ENCODE measurements at places on chromosomes 3 and 15. TPM values are rescaled to one million over a fixed set of nuclear protein-coding genes. Genes with fewer than 3 reads are reported as not detected.

The FBXO40 gene
- not detected for total RNA-seq

The XYLB gene
- 1.1 TPM for total RNA-seq

The SAMMSON gene
- not detected for total RNA-seq

The RAB7A gene
- 103 TPM for total RNA-seq

The FRMD4B gene
- total RNA-seq = 64.6 TPM

The DUOX2 gene
- total RNA-seq = 11.0 TPM

The COLQ gene
- total RNA-seq = 3.3 TPM

The ZBED2 gene
- total RNA-seq = 1.9 TPM

The GPR176 gene
- 4.3 TPM for total RNA-seq

The BMF gene
- 2.1 TPM for total RNA-seq

The SPTSSB gene
- 175 TPM for total RNA-seq

The SCG5 gene
- total RNA-seq = 0.81 TPM

The NR1I2 gene
- not detected for total RNA-seq

The SLC24A5 gene
- 3.4 TPM for total RNA-seq

The ECE2 gene
- not detected for total RNA-seq

The LRRC49 gene
- total RNA-seq = 6.1 TPM

The ZCWPW2 gene
- not detected for total RNA-seq

The STRIT1 gene
- total RNA-seq = 0.42 TPM

The CRYGS gene
- 2.3 TPM for total RNA-seq

The ANKRD34C gene
- not detected for total RNA-seq

The LRRFIP2 gene
- total RNA-seq = 102 TPM

The CLDN16 gene
- total RNA-seq = 5.1 TPM

The ZNF80 gene
- not detected for total RNA-seq

The TMEM44 gene
- total RNA-seq = 3.2 TPM

The HRG gene
- not detected for total RNA-seq

The ADCY5 gene
- total RNA-seq = 3.5 TPM

The LRRC2 gene
- 3.2 TPM for total RNA-seq

The RASL12 gene
- total RNA-seq = 8.8 TPM

The ARPP21 gene
- total RNA-seq = not detected

The P2RY1 gene
- total RNA-seq = 14.0 TPM

The OCA2 gene
- total RNA-seq = 15.8 TPM

The MEX3B gene
- total RNA-seq = 1.1 TPM

The ANKUB1 gene
- total RNA-seq = not detected

The CGGBP1 gene
- 34.2 TPM for total RNA-seq

The HLTF gene
- 7.5 TPM for total RNA-seq
